NCI-H1694 (cell line): ENCODE measurements at places on chromosomes 1 and 21.
A peak's percentile ranks its signal among the peaks of the same experiment; 100 is the strongest.

DNA sequence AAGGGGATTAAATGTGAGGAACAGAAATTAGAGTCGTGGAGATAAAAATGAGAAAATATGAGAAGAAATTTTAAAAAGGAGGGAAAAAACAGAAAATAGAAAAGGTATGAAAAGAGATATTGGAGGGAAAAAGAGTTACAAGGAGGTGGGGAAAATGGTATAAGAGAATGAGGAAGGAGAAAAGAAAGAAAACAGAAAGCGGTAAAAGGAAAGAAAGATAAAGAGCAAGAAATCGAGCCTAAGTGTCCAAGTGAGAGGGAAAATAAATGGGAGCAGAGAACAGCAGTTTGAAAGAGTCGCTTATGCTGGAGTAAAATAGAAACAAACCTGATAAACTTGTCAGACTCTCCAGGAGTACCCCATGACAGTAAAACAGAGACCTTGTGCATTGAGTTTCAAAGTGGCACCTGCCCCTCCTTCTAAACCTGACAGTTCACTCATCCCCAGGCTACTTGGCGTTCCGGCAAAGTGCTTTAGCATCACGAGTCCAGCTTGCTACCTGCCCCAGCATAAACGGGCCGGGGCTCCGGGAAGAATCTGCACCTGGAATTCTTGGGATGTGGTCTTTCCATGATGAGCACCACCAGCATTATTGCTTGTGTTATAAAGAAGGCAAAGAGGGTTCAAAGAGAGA, 585 bp downstream of the NEGR1 start:
- DNase-seq: no peak

GRCh38 chr1:33456502-33456886, 16.0 kb upstream of the ZSCAN20 start:
- no peak for DNase-seq

DNA sequence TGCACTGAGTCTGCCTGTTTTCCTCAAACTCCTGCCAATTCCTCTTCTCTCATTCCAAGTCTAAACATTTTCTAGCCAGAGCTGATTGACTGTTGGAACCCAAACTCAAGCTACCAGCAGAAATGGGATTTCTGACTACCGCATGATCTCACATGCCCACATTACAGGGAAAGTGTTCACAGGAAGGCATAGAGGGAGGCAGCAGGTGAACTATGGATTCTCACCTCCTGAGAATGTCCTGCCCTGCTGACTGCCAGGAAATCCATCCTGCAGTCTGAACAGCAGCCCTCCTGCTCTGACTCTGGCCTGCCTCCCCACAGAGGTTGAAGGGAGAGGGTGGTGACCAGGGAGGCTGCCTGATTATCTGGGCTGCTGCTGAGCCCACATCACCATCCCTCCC, 22.5 kb downstream of the IQGAP3 start:
- no peak for DNase-seq

- no peak for DNase-seq
These were observed 211.9 kb upstream of the SPAG17 start for GRCh38 chr1:118396829-118397495.

DNA sequence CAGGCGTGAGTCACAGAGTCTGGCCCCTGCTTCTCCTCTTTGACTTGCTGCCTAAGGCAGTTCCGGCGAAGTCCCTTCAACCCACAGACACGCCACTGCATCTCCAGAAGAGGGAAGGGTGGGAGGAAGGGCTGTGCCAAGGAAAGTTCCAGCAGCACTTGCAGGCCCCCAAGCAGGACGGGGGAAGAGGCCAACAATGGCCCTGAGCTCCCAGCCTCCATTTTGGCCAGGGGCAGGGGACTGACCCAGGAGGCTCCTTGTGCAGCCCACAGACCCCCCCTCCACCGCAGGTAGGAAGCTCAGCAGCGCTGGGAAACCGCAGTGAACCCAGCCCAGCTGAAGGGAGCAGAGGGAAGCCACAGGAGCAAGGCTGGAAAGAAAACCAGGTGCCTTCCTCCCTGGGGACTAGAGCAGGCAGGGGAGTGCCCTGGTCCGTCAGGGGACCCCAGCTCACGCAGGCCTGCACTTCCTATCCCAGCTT, 35.4 kb downstream of the ACOT7 start:
- DNase-seq: no peak

DNA sequence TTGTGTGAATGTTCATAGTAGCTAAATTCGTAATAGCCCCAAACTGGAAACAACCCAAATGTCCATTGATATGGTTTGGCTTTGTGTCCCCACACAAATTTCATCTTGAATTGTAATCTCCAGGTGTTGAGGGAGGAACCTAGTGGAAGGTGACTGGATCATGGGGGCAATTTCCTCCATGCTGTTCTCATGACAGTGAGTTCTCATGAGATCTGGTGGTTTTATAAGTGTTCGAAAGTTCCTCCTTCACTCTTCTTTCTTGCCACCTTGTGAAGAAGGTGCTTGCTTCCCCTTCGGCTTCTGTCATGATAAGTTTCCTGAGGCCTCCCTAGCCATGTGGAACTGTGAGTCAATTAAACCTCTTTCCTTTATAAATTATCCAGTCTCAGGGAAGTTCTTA, 11.3 kb downstream of the UBE2G2 start:
- no peak for DNase-seq

- no peak for DNase-seq
These were observed 1.3 kb upstream of the RC3H1 start for GRCh38 chr1:174023440-174023839.

DNA sequence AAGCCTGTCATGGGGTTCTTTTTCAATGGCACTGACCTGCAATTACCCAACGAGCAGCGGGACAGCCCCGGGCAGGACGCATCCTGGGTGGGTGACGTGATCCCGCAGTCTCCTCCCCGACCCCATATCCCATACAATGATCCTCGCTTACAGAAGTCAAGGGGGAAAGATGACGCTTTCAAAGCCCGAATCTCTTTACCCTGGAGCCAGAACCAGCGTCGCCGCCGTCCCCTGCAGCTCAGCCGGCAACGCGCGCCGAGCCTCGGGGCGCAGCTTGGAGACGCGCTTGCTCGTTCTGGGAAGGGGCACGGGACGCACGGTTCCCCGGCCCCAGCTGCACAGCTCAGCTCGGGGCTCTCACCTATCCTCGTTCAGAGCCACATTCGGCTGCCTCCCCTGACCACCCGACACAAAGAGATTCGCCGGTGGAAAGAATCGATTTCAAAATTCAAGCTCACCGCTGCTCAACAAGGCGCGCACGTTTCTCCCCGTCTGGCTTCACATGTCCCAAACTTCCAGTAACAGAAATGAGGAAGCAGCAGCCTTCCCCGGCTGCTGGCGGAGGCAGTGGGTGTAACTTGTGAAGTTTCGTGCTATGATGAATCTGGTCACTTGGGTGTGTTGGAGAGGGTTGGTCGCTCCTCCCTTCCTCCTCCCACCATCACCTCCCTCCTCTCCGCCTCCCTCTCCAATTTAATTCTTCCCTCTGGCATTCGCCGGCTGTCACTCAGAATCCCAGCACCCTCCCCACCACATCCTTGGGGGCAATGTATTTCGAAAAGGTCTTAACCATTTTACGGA, at the start of gene TIAM1:
Gene TIAM1, minus strand, starts transcription at position 582 of the 801 bp plus-strand sequence. CDS start 77,289 bp downstream, outside the sequence.
- no peak for DNase-seq

DNA sequence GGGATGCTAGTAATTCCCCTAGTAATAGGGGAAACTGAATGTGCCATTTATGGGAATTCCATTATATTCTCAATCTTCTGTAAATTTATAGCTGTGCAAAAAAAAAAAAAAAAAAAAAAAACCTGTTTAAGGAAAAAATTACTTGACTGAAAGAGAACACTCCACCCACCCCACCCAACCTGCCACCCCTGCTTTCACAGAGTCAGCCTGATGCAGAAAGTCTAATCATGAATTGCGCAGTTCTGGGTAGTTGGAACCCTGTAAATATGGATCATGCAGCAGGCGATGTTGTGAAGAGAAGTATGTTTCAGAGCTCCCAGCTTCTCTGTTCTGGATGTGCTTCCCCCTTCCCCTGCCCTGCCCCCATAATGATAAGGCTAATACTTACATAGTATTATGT, 19.6 kb upstream of the LAMC2 start:
- no peak for DNase-seq

GRCh38 chr1:147641695-147642592, 28.4 kb downstream of the ACP6 start:
- peak; percentile 68 for DNase-seq

GRCh38 chr1:37513795-37514349, 694 bp downstream of the MEAF6 start:
- no peak for DNase-seq

DNA sequence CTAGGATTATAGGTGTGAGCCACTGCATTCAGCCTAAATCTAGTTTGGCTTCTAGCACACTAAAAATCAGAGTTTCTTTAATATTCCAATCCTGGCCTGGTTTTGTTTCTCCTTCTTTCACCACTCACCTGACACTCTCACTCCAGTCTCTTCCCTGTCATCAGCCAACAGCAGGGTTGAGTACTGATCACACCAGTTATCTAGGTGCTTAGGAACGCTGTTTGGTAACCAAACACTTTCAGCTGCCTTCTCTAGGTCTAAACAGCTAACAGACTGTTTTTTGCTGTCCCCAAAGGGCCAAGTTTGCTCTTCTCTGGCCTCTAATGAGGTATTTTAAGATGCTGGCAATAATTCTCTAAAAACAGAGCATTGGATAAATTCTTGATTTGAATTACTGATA, 17.7 kb upstream of the FRRS1 start:
- no peak for DNase-seq

- no peak for DNase-seq
These were observed 241.8 kb downstream of the TRABD2B start for GRCh38 chr1:47755101-47755990.

- DNase-seq: no peak
These were observed 350.9 kb downstream of the ST6GALNAC3 start for GRCh38 chr1:76425201-76426145.

DNA sequence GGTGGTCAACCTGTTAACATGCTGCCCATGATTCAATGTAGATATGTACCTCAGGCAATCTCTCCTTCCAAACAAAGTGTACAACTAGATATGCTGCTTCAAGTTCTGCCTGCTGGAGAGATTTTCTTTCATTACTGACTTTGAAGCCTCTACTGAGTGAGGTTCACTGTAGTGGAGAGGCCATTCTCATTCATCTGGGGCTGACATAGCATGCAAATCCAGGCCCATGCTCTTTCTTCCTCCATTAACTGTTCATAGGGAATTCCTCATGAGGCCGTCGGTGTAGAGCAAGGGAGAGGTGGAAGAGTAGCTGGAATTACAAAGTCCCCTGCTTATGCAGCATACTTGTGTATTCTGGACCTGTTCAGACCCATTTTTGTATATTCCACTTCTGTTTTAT, 38.6 kb downstream of the VANGL2 start:
- no peak for DNase-seq

GRCh38 chr21:42552407-42553336, 39.0 kb downstream of the SLC37A1 start:
- DNase-seq: no peak

DNA sequence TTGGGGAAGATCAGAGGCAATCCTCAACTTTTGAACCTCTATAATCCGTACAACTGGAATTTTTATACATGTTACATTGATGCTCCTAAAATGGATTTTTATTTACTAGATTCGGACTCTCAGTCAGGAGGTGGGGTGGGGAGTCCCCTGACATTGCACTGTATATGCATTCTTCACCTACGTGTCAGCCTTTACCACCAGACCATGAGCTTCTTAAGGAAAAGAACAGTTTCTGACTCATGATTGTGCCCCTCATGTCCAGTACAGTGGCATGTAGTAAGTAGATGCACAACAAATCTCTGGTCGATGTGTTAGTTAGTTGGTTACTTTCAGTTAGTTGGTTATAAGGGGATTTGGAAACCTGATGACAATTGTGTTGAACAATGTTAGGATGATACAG, 15.4 kb downstream of the LPAR3 start:
- DNase-seq: no peak

DNA sequence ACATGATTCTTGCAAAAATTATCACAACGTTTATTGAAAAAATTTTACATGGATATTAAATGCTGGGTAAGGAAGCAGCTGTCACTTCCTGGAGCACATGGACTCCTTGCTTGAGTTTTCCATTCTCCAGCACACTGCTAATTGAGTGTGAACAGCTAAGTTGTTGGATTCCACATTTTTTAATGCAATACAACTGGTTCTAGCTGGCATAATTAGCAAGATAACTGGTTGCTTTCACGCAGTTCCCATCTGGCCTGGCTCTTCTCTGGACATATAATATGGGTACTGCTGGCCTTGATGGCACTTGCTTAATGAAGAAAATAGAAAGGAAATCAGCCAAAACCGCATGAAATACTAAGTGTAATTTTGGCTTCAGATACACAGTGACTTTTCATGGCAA, 26.6 kb downstream of the RGS21 start:
- no peak for DNase-seq

GRCh38 chr1:206678490-206678889, 6.2 kb upstream of the MAPKAPK2 start:
- no peak for DNase-seq

DNA sequence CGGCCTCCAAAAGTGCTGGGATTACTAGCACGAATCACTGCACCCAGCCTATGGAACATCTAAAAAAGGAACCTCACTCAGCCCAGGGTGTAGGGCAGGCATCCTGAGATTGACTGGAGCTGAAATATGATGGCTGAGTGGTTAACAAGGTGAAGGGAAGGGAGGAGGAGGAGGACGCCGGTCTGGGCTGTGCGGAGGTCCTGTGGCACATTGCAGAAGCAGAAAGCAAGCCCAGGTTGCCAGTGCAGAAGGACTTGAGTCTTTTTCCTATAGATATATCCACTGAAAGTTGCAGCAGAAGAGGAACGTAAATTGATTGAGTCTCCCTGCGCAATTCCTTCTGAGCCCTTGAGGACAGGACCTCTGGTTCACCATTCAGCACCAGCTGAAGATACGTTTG, 1.5 kb upstream of the KIF17 start:
- DNase-seq: no peak

DNA sequence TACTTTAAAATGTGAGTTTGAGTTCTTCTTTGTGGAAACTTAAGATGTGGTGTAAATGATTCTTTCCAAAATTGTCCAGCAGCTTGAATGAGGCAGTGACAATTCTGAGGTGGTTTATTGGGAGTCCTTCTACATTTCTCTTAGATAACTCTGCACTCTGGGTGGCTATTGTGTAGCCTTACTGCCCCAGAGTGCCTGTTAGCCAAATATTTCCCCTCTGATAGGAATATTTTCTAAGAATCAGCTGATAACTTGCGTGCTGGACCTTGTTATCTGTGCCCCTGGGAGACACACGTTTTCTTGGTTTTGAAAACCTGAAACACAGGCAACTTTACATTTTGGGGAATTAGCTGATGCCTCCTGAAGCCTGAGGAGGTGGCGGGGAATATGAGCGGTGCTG, 91.6 kb downstream of the CD247 start:
- DNase-seq: no peak

GRCh38 chr21:46605767-46606426, 1.0 kb upstream of the S100B start:
- DNase-seq: no peak

GRCh38 chr1:90717356-90717664, 208 bp upstream of the BARHL2 start:
- no peak for DNase-seq

- no peak for DNase-seq
These were observed 187.8 kb downstream of the COQ8A start for GRCh38 chr1:227127891-227128290.

GRCh38 chr1:48695161-48695560, 81.5 kb downstream of the BEND5 start:
- peak; percentile 45 for DNase-seq

DNA sequence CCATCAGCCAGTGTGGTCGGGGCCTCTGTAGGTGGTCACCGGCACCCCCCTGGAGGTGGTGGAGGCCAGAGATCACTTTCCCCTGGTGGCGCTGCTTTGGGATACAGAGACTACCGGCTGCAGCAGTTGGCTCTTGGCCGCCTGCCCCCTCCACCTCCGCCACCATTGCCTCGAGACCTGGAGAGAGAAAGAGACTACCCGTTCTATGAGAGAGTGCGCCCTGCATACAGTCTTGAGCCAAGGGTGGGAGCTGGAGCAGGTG, 961 bp downstream of the RBM15 start:
- no peak for DNase-seq
